ENCODE measurements at places on chromosomes 13 and 19.

DNA sequence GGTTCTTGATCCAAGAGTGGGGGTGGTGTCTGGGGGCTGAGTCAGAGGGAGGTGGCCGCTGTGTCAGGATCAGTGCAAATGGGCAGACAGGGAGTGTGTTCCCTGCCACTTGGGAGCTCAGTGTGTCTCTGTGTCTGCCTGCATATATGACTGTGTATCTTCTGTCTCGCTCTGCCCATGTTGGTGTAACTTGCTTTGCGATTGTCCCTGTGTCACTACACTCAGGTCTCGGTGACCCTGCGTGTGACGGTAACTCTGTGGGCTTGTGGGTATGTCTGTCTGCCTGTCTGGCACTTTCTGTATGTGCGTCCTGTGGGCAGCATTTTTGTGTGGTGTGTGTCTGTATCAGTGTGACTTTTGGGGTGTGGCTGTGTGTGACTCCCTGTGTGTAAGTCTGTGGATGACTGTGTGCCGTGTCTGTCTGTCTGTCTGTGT lies 8.2 kb upstream of the ERFL start:
- DNase-seq, result no peak

- DNase-seq, result peak; percentile 73
Measured at GRCh38 chr13:114313061-114313860, 1.0 kb upstream of the CHAMP1 start.

DNA sequence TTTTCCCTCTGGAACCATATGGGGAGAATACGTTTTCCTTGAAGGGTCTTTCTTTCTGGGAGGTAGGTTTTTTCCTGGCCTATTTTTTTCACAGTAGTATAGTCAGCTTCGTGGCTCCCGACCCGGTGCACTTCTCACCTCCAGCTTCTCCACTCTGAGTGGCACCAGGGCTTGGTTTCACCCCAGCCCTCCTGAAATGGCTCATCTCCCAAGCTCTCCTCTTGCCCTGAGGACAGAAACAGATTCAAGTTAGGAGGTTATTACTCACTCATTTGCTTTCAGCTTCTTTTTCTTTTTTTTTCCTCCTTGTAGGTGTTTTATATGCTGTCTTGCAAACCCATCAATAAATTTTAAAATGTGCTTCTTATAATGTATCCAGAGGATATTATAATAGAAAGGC lies 199.3 kb downstream of the RFC3 start:
- DNase-seq, result no peak

- DNase-seq, result no peak
Measured at GRCh38 chr19:45529420-45529785, 22.1 kb downstream of the VASP start.

GRCh38 chr19:4748589-4748988 lies 24.9 kb upstream of the DPP9 start:
- no peak for DNase-seq

GRCh38 chr13:22077205-22077683 lies 406.4 kb downstream of the FGF9 start:
- DNase-seq, result no peak

GRCh38 chr19:33621811-33622504 lies at the start of gene CHST8:
TSS of gene CHST8 (plus strand) at chr19:33621953. CDS start at chr19:33689262, 67,309 bp downstream.
- no peak for DNase-seq

DNA sequence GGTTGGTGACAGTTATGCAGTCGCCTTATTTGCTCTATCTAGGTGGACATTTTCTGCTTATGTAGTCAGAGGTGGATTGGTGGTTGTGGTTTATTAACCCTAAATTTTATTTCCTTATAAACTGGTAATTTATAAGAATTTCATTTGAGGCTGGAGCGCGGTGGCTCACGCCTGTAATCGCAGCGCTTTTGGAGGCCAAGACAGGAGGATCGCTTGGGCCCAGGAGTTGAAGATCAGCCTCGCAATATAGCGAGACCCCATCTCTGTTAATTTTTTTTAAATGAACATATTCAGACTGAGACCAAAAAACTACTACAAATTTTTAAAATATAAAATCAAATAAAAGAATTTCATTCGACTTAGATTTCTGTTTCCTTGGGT lies 810 bp downstream of the ZNF627 start:
- DNase-seq, result no peak

DNA sequence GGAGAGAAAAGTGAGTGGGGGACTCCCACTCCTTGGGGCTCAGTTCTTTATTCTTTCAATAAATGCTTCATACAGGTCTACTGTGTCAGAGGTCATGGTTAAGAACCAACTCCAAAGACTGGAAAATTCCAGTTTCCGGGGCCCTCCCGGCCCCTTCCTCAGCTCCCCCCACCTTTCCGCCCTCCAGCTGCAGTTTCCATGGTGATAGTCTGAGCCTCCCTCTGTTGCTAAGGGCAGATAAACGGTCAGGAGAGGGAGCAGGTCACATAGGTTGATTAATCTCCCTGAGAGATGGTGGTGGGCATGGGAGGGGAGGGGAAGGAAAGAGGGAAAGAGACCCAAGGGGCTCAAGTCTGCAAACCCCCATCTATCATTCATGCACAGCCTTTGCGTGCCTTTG lies 131.5 kb upstream of the USP29 start:
- DNase-seq, result no peak

GRCh38 chr13:44244288-44244687 lies 129.3 kb upstream of the SERP2 start:
- no peak for DNase-seq

DNA sequence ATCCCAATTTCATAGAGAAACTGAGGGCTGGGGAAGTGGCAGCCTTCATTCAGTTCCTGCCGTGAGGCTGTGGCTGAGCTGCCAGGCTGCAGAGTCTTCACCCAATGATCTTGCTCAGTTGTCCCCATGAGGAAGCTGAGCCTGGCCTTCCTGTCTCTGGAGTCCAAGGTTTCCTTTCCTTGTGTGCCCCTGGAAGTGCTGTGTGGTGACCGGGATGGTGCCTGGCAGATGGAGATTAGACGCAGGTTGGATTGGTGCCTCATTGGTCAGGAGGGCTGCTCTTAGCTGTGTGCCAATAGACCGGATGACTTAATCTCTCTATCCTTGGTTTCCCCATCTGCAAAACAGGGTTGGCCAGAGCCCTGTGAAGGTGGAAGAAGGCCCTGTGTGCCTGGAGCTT lies 24.6 kb downstream of the DNM2 start:
- no peak for DNase-seq

DNA sequence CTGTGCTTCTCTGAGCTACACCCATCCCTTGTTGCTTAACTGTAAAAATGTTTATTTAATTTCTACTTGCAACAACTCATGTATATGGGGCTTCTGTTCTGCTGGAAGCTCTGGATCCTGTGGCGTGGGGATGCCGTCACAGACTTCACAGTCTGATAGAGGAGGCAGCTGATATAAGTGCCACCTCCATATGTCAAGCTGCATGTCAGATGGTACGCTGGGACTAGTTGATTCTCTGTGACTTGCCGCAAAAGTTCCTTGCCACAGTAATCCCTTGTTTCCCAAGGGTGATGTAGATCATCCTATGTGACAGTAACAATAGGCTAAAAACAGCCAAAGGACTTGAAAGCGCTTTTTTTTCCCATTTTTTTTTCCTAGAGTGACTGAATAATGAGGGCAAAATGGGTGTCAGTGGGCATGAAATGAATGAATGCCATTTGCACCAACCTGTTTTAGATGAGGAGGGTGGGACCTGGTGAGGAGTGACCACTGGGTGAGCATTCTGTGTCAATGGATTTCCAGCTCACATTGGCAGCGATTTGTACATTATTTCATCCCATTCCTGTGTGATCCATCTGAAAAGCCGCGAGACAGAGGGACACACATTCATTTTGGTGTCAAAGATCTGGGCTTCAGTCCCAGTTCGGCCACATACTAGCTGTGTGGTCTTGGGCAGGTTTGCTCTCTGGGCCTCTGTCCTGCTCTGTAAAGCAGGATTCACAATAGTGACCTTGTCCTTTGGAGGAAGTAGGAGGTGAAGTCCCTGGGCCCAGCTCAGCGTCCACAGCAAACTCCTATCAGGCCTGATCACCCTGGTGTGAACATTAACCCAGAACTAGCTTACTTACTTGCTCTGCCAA lies 88.9 kb upstream of the RNF113B start:
- no peak for DNase-seq

DNA sequence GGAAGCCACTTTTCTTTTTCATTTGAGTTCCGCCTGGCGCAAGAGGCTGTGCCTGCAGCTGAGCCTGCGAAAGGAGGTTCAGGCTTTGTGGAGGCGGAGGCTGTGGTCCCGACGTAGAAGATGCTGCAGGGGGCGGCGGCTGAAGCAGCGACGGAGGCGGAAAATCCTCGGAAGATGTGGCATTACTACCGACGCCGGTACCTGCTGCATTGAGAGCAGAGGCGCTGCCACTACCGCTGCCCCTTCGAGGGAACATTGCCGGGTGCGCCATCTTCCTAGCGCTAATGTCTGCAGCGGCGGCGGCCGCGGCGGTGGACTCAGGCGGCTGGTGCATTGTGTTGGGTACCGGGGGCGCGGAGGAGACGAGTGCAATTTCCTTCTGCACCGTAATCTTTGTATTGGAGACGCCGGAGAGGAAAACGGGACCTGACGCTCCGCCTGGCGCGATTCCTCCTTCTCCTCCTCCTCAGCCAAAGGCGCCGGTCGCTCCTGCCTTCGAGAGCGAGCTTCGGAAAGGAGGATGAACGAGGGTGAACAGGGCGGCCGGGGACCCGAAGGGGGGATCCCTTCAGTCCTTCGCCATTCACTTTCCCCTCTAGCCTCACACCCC lies at the start of gene TSC22D1:
Gene TSC22D1, minus strand, starts transcription at position 590 of the 610 bp plus-strand sequence. Its CDS starts 256 bp downstream, at position 334.
- peak; percentile 59 for DNase-seq

- DNase-seq, result no peak
Measured at GRCh38 chr19:54369082-54369687, 4.5 kb upstream of the LAIR1 start.

DNA sequence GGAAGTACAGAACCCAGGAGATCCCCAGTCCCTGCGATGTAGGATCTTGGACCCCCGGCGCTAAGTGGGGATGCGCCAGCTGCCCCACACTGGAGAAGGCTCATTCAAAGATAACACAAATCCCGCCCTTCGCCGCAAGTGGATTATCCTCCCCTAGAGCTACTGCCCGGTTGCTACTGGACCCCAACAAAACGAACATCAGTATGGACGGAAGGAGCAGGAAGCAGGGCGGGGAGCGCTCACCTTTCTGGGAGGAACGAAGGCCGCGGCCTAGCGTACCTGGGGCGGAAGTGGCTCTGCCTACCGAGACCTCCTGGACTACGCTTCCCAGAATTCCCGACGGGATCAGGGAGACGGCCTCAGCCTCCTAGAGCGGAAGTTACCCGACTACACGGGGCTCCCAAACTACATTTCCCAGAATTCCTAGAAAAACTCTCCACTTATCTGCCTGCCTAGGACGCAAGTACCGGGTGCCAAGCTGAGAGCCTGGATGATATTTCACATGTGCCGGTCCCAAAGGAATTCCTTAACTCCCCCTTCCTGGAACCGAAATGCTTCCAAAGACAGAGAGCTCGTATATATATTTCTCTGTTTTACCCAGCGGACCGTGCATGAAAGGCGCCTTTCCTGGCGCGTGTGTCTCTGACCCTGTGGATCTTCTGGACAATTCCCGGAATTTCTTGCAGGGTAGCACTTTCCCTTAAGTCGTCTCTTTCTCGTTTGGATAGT lies at the start of gene ZNF112:
Gene ZNF112, minus strand, starts transcription at position 298 of the 729 bp plus-strand sequence. CDS start 16,141 bp downstream, outside the sequence.
- no peak for DNase-seq

GRCh38 chr19:42629191-42629590 lies 34.5 kb upstream of the CEACAM8 start:
- DNase-seq, result no peak

DNA sequence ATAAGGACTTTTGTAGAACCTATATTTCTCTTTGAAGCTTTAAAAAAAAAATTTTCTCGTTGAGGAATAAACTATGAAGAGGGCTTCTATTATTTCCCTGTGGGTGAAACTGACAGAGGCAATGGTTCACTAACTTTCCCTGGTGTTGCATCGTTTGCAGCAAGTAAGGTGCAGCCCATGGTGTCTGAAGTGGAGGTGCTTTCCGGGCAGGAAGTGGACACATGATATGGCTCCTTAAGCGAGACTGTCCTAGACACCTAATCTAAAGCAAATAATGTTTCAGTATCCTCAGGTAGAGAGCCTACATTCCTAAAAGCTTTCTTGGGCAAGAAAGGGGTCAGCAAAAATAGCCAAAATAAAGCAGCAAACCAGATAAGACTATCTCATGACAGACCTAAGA lies 437.6 kb upstream of the ARGLU1 start:
- no peak for DNase-seq

- DNase-seq, result no peak
Measured at GRCh38 chr13:80469853-80470381, 129.0 kb upstream of the SPRY2 start.

- DNase-seq, result no peak
Measured at GRCh38 chr13:93953841-93954240, 525.6 kb downstream of the DCT start.

GRCh38 chr13:98274921-98275487 lies 97.9 kb upstream of the RNF113B start:
- no peak for DNase-seq

GRCh38 chr19:15284896-15285295 lies 47.4 kb downstream of the BRD4 start:
- no peak for DNase-seq

DNA sequence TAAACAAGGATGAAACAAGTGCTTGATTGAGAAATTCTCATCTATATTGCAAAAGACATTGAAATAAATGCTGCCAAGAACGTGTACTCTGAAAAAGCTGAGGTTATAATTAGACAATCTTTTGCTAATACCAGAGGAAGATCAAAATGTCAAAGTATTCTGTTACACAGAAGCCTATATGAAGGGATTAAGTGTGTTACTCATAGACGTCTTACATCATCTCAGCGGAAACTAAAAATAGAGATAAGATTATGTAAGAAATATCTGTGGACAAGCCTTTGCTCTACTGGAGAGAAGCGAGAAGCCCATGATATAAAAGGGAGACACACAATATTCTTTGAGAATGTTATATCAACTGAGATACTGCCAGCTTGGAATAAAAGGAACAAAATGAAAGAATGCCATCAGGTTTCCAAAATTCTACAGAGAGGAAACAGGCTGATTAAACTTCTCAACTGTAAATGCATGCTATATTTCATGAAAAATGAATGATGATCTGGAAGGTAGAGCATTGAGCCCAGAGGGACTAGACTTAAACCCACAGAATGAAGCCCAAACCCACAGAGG lies 699.0 kb downstream of the GPC5 start:
- DNase-seq, result no peak

DNA sequence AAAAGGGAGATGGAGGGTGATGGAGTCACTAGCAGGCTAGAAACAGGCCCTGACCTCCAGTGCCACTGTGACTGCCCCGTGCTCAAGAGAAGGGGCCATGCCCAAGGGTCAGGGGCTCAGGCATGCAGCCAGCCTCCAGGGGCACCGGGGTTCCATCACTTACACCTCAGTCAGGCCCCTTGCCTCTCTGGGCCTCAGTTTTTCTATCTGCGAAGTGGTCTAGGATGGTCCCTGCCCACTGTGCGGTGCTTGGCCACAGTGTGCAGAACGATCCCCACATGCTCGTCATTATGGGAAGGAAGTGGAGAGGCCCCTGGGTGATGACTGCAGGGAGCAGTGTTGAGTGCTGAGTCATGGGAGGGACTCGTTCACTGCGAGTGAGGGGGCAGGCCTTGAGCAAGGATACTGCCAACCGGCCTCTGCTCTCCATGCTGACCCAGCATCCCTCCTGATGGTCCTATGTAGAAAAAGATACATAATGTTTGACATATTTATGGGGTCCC lies 23.1 kb downstream of the TMED1 start:
- DNase-seq, result no peak

Data from NAMALWA (cell line).